Activated CD4-positive, CD25-positive, alpha-beta regulatory T cell treated with anti-CD3 and anti-CD28 coated beads, Interleukin-2, amount 50 U/mL, for 72 hours (primary cell): ENCODE measurements at places on chromosomes 5 and 9.

DNA sequence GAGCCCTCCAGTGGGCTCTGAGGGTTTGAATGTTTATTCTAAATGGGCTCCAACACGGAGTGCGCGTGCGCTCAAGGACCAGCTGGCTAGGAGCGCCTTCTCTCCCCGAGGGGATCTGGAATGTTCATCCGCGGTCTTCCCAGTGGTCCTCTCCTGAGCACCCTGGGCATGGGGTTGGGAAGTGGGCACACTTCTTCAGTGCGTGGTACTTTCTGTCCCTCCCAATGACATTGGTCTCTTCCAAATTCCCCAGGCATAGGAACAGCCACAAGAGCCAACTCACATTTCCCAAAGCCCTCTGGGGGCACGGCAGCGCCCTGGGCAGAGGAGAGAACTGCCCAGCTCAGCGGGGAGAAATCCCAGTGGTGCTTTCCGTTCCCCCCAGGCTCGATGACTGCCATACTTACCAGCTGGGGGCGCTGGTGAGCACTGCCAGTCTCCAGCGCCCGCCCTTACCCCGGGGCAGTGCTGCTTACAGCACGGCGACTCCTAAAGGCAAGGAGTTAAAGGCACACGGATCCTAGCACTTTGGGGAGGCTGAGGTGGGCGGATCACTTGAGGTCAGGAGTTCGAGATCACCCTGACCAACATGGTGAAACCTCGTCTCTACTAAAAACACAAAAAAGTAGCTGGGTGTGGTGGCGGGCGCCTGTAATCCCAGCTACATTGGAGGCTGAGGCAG lies 29.9 kb upstream of the OBP2B start:
- peak; percentile 69 for DNase-seq

- DNase-seq, result no peak
Measured at GRCh38 chr5:18305288-18305924, 671.1 kb downstream of the TAF11L14 start.

DNA sequence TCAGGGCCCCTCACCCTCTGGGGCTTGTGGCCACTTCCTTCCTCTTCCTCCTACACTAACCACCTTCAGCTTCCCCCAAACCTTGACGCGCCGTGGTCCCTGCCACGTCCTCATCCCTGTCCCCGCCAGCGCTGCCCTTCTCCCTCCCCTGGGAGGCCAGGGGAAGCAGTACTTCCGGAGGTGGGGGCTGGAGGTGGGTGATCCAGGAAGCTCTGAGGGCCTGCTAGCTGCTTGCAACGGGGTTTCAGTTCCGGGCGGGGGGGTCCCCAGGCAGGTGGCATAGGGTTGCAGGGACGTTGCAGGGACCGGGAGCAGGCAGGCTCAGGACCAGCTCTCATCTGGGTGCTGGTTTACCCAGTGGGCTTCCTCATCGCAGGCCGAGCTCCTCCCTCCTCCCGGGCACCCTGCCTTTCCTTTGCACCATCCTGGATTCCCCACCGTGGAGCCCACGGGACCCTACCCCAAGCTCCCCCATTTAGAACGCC lies 70.0 kb downstream of the RXRA start:
- DNase-seq, result no peak

GRCh38 chr9:126514037-126514821 lies 99.5 kb upstream of the LMX1B start:
- DNase-seq, result peak; percentile 60

- no peak for DNase-seq
Measured at GRCh38 chr9:86749161-86749893, 198.0 kb downstream of the GAS1 start.

DNA sequence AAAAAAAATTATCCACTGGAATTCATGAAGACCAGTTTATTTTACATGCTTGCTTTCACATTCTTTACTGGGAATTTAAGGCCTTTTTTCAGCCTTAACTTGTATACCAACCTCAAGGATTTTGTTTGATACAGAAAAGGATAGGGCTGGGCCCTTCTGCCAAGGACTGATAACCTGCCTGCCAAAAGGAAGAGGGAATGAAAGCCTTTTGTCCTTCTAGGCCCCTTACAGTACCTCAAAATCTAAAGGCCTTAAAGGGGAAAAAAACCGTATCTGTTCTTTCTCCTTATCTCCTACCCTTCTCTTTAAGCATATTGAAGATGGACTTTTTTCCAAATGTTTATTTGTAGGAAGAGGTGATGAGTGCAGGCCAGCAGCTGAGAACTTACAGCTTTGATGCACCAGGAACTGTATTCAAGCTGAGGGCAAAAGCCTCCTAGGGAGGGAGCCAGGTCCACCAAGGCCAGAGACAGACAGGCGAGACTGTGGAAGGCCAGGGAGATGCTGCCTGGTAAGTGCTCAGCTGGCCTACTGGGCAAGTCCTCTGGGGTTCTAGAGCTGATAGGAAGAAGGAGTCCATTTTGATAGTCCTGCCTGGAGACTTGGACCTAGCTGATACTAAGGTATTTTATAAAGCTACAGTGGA lies 31.8 kb downstream of the FAXDC2 start:
- no peak for DNase-seq

DNA sequence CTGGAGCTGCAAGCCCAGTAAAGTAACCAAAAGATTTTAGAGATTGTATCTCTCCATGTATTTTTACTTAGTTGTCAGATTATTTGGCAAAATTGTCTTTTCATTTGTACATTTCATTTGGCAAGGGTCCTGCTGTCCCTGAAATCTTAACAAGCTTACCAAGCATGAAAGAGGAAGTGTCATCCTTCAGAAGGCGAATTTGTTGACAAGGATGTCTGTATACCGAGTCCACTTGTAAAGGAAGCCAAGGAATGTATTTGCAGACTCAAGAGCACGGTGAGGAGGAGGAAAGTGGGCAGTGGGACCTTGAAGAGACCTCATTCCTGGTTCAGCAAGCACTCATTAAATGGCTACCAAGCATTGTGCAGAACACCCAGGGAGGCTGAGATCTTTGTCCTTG lies 7.5 kb upstream of the OTULINL start:
- no peak for DNase-seq

GRCh38 chr9:131096269-131097125 lies at the start of gene AIF1L:
TSS of gene AIF1L (plus strand) at chr9:131096531. CDS start at chr9:131096630, 99 bp downstream.
- no peak for DNase-seq

DNA sequence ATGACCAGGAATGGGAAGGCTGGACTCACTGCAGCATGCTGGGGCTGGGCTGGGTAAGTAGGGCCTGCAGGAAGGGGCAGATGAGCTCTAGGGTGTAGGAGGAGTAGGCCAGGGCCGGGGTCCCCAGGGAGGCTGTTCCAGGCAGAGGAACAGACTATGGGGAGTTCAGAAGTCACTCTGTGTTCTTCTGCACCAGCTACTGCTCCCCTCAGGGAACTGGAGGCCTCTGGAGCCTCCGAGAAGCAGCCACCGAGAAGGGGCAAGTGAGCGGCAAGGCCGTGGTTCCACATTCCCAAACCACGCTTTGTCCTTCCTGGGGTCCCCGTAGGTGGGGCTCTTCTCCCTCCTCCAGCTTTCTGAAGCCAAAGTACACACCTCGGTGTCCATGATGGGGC lies 8.4 kb upstream of the SLC2A6 start:
- DNase-seq, result no peak
